ENCODE measurements at places on chromosomes 4 and X. TPM values are rescaled to one million over a fixed set of nuclear protein-coding genes. Genes with fewer than 3 reads are reported as not detected.

The CLGN gene
- total RNA-seq, result 1.1 TPM

The F8A2 gene
- not detected for total RNA-seq

The XAGE1B gene
- not detected for total RNA-seq

The STK32B gene
- 2.1 TPM for total RNA-seq

The SOWAHD gene
- not detected for total RNA-seq

The PNMA6A gene
- total RNA-seq, result 2.8 TPM

The SHROOM4 gene
- total RNA-seq, result 2.0 TPM

The FTHL17 gene
- total RNA-seq, result not detected

The SYTL5 gene
- total RNA-seq, result 1.4 TPM

The UVSSA gene
- 5.9 TPM for total RNA-seq

The OTC gene
- total RNA-seq, result not detected

The PAGE4 gene
- total RNA-seq, result not detected

The IGFBP7 gene
- 2,784 TPM for total RNA-seq

The STBD1 gene
- total RNA-seq, result 8.8 TPM

The VSIG1 gene
- under 0.01 TPM for total RNA-seq

The JAKMIP1 gene
- not detected for total RNA-seq

The UCP1 gene
- not detected for total RNA-seq

The CENPVL2 gene
- total RNA-seq, result not detected

The PDLIM3 gene
- total RNA-seq, result 54.6 TPM

The GABRE gene
- 23.0 TPM for total RNA-seq

The NLGN3 gene
- under 0.01 TPM for total RNA-seq

The USP26 gene
- total RNA-seq, result not detected

The TREX2 gene
- 4.4 TPM for total RNA-seq

The GAGE13 gene
- not detected for total RNA-seq

The CSAG1 gene
- not detected for total RNA-seq

The FGB gene
- total RNA-seq, result not detected

The FHIP1A gene
- under 0.01 TPM for total RNA-seq

The ANK2 gene
- total RNA-seq, result 50.2 TPM

The MND1 gene
- total RNA-seq, result 10.2 TPM

The DUX4 gene
- total RNA-seq, result not detected

The ZCCHC18 gene
- total RNA-seq, result 0.19 TPM

The CCKAR gene
- under 0.01 TPM for total RNA-seq

The FRG2 gene
- not detected for total RNA-seq

The PRPS2 gene
- 42.9 TPM for total RNA-seq

The GPRASP2 gene
- 29.3 TPM for total RNA-seq

The RELL1 gene
- total RNA-seq, result 127 TPM

The DKK2 gene
- 0.19 TPM for total RNA-seq

Data from regular cardiac myocyte (primary cell).